ENCODE measurements at places on chromosomes 2 and 18.

DNA sequence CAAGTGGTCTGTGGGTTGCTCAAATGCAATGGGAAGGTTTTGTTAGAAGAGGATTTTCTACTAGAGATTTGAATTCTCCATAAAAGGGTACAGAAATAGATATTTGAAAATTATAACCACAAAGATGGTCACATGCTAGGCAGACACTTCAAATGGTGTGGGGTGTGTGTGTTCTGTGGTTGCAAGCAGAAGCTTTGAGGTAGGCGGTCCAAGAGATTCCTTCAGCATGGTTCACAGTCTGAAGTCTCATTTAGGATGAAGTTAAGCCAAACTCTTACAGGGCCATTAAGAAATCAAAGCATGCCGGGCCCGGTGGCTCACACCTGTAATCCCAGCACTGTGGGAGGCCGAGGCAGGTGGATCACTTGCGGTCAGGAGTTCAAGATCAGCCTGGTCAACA, 38.3 kb upstream of the RMDN2 start:
- no peak for DNase-seq

DNA sequence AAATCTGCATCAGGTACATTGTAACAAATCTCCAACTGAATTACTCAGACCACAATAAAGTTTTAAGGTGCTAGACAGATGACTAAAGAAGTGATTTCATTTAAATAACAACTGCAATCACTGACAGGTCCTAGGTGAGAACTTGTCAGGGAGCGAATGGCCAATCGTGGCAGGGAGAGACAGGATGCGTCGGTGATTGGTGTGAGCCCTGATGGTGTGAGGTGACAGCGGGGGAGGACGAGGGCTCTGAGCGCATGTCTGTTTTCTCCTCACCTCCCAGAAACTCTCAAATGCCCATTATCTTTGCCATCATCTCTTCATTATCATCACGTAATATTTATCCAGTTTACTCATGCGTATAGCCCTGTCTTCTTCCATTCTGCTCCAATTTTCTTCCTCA, 207.9 kb upstream of the LYPD1 start:
- no peak for DNase-seq

- no peak for DNase-seq
Measured at GRCh38 chr2:13462464-13462863, 745.7 kb downstream of the TRIB2 start.

DNA sequence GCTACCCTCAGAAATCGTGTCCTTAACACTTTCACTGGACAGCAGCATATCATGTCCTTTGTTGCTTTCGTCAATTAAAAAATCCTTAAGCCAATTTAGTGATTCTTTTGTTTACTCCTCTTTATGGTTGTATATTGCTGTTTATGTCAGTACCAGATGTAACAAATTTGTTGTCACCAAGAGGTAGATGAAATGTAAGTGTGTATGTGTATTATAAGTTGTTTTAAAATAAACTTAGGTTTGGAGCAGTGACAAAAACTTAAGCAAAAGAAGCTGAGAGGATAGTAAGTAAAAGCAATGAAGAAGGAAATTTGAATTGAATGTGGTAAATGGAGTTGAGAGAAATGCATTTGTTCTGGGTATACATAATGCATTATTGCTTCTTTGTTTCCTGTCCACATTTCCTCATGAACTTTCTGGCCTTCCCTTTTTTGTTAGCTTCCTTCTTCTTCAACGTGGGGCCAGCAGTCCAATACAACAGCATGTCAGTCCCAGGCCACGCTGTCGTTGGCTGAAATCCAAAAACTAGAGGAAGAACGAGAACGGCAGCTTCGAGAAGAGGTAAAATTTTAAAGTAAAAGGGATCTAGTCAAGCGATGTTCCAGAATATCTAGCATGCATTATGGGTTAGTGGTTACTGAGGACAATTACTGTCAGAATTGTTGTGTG, 30.5 kb upstream of the SNORC start:
- DNase-seq: no peak

GRCh38 chr2:63789338-63790020, 52.2 kb upstream of the UGP2 start:
- no peak for DNase-seq

GRCh38 chr2:120701096-120701495, 34.6 kb upstream of the GLI2 start:
- DNase-seq: no peak

DNA sequence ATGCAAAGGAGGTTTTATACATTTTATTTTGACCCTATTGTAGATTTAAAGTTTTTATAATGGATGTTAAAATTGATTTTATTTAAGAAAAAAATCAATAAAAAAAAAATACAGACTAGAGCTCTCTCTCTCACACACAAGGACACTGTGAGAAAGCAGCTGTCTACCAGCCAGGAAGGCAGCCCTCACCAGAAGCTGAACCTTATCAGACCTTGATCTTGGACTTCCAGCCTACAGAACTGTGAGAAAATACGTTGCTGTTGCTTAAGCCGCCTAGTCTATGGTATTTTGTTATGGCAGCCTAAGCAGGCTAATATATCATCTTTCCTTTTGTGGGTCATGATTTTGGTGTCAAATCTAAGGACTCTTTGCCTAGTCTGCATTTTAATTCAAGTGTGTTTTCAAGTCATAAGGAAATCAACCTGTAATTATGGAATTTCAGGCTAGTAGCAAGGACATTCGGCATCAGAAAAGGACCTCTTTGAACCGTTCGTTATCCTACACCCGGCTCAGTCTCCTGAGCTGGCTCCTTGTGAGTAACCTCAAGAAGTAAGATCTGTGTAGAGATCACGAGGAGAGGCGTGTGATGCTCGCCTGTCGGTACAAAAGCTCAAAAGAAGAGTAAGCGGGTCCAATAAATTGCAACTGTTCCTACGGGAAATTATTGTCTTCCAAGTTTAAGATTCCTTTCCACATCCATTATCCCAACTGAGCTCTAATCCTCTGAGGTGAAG, 98.2 kb downstream of the PDCL3 start:
- no peak for DNase-seq

- no peak for DNase-seq
Measured at GRCh38 chr2:47072018-47072691, 83.0 kb downstream of the STPG4 start.

DNA sequence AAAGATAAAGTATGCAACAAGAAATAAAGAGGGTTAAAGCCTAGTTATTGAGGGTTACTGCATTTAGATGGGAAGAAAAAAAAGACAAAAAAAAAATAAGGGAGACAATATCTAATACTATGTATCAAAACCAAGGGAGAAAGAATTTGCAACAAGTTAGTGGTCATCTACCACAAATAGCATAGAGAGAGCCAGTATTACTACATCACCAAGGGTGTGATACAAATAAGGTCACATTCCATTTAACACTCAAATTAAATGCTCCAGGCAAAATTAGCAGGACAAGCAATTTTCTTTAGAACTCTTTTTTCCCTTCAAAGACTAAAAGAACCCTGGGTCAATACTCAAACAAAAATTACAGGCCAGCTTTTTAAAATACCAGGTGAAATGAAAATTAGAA, 115.1 kb upstream of the GULP1 start:
- DNase-seq: no peak

Data from NCI-H510A treated with DMSO at 0.1 percent for 48 hours (cell line).